Left kidney (tissue), 8 donors: ENCODE measurements at places on chromosomes 12 and 14. TPM values are rescaled to one million over a fixed set of nuclear protein-coding genes. Genes with fewer than 3 reads are reported as not detected.

- no peak for DNase-seq
Observed at GRCh38 chr12:79183003-79183402, 318.4 kb downstream of the SYT1 start.

The LRP1-AS gene
- polyA plus RNA-seq, result not detected

The SH2B3 gene
- polyA plus RNA-seq, result 17.8 TPM

The COX6A1 gene
- polyA plus RNA-seq, result 260 TPM

DNA sequence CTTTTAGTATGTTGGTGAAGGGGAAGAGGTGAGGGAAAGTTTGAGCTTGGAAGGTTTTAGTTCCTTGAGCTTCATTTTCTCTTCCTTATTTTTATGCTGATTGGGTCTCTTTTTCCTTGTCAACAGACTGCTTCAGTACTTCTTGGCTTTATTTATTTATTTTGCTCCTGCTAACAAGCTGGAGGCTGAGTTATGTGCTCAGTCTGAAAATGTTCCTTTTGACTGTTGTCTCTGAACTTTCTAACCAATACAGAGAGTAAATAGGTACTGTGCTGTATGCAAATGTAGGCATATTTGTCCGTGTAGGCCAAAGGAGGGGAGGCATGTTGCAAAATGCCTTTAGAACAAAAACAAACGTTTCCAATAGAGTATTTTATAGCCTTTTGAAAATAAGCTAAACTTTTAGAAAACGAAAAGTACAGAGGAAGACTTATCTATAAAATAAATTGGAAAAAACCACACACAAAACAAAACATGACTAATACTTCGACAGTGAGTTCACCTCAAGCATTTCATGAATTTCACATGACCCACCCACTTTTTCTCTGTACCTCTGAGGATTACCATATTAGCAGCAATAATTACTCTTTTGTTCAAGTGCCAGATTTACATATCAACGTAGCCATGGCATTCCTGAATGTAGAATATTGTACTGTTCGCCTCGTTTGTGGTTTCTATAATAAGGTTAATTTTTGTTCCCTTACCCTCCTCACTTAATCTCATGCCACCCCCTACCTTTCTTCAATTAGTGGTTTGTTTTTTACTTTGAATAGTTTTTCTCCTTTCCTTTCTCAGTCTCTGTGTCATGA lies 4.7 kb upstream of the CREBL2 start:
- no peak for DNase-seq

The VDR gene
- polyA plus RNA-seq, result 3.1 TPM

- DNase-seq, result no peak
Observed at GRCh38 chr12:84619053-84619571, 293.5 kb downstream of the SLC6A15 start.

- DNase-seq, result no peak
Observed at GRCh38 chr12:4615667-4616066, 33.2 kb downstream of the AKAP3 start.

The RAB15 gene
- 27.3 TPM for polyA plus RNA-seq

The MYL6 gene
- polyA plus RNA-seq, result 1,671 TPM

The SVOP gene
- polyA plus RNA-seq, result 0.10 TPM

DNA sequence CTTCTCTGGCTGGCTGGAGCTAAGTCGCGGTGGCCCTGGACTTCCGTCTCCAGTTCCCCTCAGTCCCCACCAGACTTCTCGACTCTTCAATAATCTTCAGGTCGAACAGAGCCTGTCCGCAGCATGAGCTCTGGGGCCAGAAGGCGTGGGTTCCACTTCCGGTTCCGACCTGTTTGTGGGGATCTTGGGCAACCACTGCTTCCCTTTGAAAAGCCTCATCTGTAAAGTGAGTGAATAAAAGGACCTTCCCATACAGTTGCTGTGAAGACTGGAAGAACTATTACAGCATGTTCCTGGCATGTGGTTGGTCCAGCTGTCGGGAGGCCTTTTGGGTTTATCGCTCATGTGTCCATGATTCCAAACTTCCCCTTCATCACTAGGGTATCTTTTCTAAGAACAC lies 19.4 kb downstream of the ADGRD1 start:
- no peak for DNase-seq

The CABP1 gene
- 7.7 TPM for polyA plus RNA-seq

The CLEC9A gene
- polyA plus RNA-seq, result 0.76 TPM

DNA sequence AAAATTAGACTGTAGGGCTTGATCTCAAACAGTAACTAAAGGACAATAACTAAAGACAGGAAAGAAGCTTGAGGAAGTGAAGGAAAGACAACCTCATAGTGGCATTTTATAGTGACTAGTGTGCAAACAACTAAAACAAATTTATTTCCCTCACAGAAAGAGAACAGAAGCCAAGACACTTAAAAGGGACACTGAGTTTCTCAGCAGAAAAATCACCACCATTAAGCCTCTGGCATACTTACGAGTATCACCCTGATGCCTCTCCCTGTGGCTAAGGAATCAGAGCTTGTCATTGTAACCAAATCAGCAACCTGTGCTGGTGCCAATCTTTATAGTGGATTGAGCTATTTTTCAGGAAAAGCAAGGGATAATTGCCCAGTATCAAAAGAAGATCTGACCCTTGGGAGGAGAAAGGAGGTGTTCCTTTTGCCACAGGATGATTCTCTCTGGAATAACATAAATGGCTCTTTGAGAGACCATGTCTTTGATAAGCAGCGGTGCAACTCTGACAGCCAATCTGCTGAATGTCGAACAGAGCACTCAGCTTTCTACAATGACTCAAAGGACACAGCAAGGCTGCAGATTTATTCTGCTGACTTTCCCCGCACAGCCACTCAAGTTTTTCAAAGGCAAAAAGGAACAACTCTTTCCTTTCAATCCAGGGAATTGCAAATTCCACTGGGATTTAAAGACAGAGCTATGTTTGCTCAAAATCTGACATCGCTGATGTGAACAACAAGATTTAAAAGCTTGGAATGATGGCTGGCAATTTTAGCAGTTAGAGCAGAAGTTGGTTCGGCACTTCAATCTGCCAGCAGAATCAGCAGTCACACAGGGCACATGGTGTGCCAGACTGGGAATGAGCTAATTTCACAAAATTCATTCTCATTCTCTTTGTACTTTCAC lies 34.6 kb downstream of the ATF7 start:
- no peak for DNase-seq

The BIN2 gene
- 3.2 TPM for polyA plus RNA-seq

GRCh38 chr14:93331002-93331727 lies 1.7 kb downstream of the BTBD7 start:
- DNase-seq, result no peak

- no peak for DNase-seq
Observed at GRCh38 chr14:81125536-81125935, 95.2 kb downstream of the GTF2A1 start.

The NOPCHAP1 gene
- polyA plus RNA-seq, result 11.7 TPM

DNA sequence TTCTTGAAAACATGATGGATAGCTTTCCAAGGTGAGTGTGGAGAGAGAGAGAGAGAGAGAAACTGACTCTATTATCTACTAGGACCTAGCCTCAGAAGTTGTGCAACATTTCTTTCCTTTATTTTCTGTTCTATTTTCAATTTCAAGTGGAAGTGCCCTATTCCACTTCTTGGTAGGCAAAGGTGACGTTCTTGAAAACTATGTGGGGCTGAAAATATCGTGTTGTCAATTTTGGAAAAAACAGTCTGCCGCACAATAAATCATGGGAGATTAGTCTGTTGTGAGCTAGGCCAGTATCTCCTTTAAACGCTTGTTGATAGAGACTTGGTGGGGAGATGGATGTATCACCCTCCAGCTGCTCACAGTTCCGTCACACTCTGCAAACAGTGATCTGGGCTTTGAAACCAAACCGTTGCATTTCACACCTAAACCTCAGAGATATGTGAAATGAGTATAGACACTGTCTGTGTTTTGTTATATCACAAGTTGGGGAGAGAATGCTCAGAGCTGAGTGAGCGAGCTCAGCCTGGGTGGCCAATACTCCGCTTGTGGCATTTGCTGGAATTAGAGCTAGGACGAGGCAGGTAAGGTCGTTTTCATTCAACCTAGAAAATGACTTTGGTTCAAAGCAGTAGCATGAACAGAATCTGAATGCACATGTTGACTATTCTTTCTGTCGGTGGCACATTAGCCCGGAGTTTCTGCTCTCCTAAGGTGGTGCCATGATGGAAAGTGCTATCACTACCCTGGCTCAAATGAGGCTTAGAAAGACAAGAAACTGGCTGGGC lies 75.1 kb upstream of the ST8SIA1 start:
- no peak for DNase-seq

DNA sequence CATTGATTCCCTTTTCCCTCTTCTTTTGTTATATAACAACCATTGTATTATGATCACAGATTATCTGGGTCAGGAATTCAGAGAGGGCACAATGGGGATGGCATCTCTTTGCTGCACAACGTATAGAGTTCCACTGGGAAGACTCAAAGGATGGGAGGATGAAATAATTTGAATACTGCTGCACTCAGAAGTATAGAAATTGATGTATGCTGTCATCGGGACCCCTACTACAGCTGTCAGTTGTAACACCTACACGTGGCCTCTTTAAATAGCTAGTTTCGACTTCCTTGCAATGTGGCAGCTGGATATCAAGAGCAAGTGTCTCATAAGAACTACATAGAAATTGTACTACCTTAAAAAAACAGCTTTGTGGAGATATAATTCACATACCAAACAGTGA lies 408.1 kb downstream of the PDZRN4 start:
- no peak for DNase-seq

DNA sequence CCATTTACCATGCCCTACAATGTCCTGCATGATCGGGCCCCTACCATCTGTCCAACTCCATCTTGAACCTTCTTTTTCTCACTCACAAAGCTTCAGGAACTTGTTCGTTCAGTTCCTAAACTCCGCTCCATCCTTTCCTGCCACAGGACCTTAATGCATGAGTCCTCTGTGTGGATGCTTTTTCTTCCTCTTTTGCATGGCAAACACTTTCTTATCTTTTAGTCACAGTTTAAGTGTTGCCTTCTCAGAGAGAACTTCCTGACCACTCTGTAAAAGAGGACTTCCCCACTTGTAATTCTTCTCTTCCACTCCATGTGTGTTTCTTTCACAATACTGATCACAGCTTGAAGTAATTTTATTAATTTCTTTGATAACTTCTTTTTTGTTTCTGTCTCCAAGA lies 54.4 kb upstream of the ETV6 start:
- no peak for DNase-seq

The ENDOU gene
- 0.40 TPM for polyA plus RNA-seq

The BBS10 gene
- 32.1 TPM for polyA plus RNA-seq

GRCh38 chr12:7206691-7207090 lies 17.2 kb downstream of the PEX5 start:
- DNase-seq, result no peak

The TMEM52B gene
- 147 TPM for polyA plus RNA-seq

The PRPH gene
- not detected for polyA plus RNA-seq

GRCh38 chr14:97390096-97390724 lies 593.0 kb downstream of the VRK1 start:
- no peak for DNase-seq

DNA sequence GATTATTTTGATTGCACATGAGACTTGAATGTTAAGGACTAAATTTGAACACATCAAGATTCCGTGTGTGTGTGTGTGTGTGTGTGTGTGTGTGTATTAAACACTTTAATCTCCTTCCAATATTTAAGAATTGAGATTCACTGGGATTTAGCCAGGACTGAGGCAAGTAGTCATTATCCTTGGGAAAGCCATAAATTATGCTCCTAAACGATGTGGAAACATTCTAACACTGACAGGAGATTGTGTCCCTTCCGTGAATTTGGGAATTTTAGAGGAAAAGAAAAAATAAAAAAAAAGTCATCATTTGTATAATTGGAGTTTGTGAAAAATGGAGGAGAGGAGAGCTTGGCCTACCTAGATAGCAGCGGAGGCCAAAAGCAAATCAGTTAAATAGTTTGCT lies 212.9 kb downstream of the DUSP6 start:
- no peak for DNase-seq

The SLC38A4 gene
- polyA plus RNA-seq, result 27.1 TPM

The KRT83 gene
- polyA plus RNA-seq, result not detected

DNA sequence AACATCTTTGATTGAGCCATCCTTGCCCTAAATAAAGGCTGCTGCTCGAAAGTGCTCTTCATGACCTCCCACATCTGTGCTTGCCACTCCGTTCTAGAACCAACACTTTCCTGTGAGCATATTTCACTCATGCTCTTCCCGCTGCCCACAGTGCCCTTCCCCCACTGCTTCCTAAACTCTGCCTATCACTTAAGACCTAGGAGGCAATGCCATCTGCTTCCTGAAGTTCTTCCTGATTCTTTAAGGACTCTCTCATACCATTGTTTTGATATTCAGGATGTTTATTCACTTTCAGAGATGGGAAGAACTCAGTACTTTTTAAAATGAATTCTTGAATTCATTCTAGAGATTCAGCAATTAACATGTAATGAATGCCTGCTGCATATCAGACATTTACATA lies 49.9 kb downstream of the ZFYVE21 start:
- DNase-seq, result no peak

The JAG2 gene
- 7.5 TPM for polyA plus RNA-seq

DNA sequence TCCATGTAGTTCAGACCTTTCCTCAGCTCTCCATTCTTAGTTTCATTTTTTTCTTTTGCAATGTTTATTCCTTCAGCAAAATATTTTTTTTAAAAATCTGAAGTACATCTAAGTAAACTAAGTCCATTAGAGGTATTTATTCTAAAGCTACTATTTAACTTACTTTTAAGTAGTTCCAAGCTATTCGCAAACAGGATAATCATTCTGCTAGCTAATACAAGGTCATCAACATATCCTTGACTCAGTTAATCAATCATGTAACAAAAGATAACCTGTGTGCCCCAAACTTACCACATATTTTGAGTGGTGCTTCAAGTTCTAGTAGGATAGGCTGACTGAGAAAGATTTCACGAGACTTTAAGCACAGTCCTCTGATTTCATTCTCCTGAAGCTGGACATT lies 11.2 kb downstream of the PPP1CC start:
- no peak for DNase-seq

DNA sequence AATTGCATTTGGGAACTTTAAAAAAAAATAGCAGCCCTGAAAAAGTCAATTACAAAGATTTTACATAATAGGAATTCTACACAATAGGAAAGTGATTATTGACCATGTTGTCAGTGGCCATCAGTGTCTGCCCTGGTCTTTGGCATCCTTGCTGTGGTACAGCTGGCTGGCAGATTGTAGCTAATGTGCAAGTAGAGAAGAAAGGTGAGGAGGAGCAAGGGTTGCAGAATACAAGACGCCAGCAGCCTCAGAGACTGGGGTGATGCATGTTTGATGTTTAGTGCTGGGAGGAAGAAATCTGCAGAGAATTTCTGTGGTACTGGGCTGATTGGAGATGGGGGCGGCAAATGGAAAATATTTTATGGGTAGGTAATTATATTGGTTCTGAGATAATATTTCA lies 322.9 kb downstream of the TMEM117 start:
- no peak for DNase-seq

- DNase-seq, result no peak
Observed at GRCh38 chr12:54734196-54734950, 86.2 kb upstream of the DCD start.

The BATF gene
- polyA plus RNA-seq, result not detected

The PMCH gene
- 0.91 TPM for polyA plus RNA-seq
